ENCODE measurements at places on chromosomes 11 and 22. TPM values are rescaled to one million over a fixed set of nuclear protein-coding genes. Genes with fewer than 3 reads are reported as not detected.

Gene ADAMTS15
- total RNA-seq, result not detected

Gene PPP1R14B
- 138 TPM for total RNA-seq

Gene CADM1
- 62.4 TPM for total RNA-seq

Gene VPS11
- total RNA-seq, result 49.9 TPM

Gene MMP12
- total RNA-seq, result not detected

Gene SLC7A4
- 2.0 TPM for total RNA-seq

Gene ANO9
- total RNA-seq, result not detected

Measured in SK-MEL-5 (cell line).